ENCODE measurements at places on chromosomes 13 and 19. TPM values are rescaled to one million over a fixed set of nuclear protein-coding genes. Genes with fewer than 3 reads are reported as not detected.
A peak's percentile ranks its signal among the peaks of the same experiment; 100 is the strongest.

The MAST3 gene
- total RNA-seq, result 17.4 TPM

The KASH5 gene
- 1.2 TPM for total RNA-seq

DNA sequence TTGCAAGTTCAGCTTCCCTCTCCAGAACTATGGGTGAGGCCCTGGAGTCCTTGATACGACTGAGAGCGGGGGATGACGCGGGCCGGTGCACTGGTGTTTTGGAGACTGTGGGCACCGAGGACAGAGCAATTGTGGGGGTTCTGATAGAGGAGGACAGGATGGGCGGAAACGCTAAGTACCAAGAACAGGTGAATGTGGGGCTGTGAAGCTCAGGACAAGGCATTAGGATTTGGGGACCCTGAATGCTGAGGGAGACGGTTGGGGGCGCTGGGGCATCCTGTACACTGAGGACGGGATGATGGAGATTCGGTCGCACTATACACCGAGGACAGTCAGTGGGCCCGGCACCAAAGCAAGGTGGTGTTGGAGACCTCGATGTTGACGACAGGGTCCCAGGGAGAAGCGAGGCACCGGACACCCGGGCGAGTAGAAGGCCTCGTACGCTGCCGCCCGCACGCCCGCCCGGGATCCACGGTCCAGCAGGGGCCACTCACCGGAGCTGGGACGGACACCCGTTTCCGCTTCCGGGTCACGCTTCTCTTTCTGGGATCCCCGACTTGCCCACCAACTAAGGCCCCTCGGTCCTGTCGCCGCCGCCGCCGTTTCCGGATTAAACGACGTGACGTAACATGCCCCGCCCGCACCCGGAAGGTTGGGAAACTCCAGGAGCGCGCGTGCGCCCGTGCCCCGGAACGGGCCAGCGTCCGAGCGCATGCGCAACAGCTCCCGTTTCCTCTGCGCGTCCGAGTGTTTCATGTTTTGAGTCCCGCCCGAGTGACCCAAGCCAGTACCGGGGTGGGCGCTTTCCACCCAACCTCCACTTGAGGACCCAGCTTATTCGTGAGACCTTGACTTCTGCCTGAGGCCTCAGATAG lies at the start of gene CHMP2A:
TSS of gene CHMP2A (minus strand) at position 612 of the 875 bp plus-strand sequence. CDS start 893 bp downstream, outside the sequence.
- DNase-seq, result peak; percentile 99

- no peak for DNase-seq
These were observed 1.6 kb downstream of the ZNF649 start for GRCh38 chr19:51903192-51903591.

The SIGLEC12 gene
- total RNA-seq, result 1.9 TPM

- peak; percentile 25 for DNase-seq
These were observed 72.4 kb upstream of the TSC22D1 start for GRCh38 chr13:44648392-44649103.

- DNase-seq, result no peak
These were observed 40.4 kb downstream of the ATP11A start for GRCh38 chr13:112730157-112730671.

The CCDC169 gene
- 0.30 TPM for total RNA-seq

The RASA3 gene
- 34.7 TPM for total RNA-seq

The CNN1 gene
- total RNA-seq, result not detected

GRCh38 chr19:57473646-57474045 lies 3.7 kb downstream of the ZNF772 start:
- DNase-seq, result no peak

The ZNF615 gene
- total RNA-seq, result 8.7 TPM

- no peak for DNase-seq
These were observed 500.3 kb downstream of the KLF12 start for GRCh38 chr13:73633817-73634460.

Data from activated CD4-positive, alpha-beta T cell treated with anti-CD3 and anti-CD28 coated beads for 36 hours (primary cell).